ENCODE measurements at places on chromosomes 6 and 20. TPM values are rescaled to one million over a fixed set of nuclear protein-coding genes. Genes with fewer than 3 reads are reported as not detected.

Gene CSNK2A1
- total RNA-seq: 76.4 TPM

Gene DUSP15
- total RNA-seq: 0.26 TPM

Gene SLC52A3
- total RNA-seq: not detected

Gene GSTA3
- total RNA-seq: not detected

Gene ENPP1
- total RNA-seq: 0.13 TPM

Gene TINAG
- total RNA-seq: not detected

Gene LIN28B
- not detected for total RNA-seq

Gene PTPRT
- total RNA-seq: not detected

Gene EEF1A2
- 22.0 TPM for total RNA-seq
